Astrocyte (in vitro differentiated cells and primary cell): ENCODE measurements at places on chromosomes 16 and 17. TPM values are rescaled to one million over a fixed set of nuclear protein-coding genes. Genes with fewer than 3 reads are reported as not detected.

RHBDL1 gene
- 4.0 and 4.9 TPM in 2 replicates for total RNA-seq

SMIM36 gene
- not detected in 2 replicates for total RNA-seq

CBX2 gene
- 3.9 and 6.7 TPM in 2 replicates for total RNA-seq

NOG gene
- 19.9 and 23.0 TPM in 2 replicates for total RNA-seq

CSH1 gene
- 8.9 and 15.5 TPM in 2 replicates for total RNA-seq

DNA sequence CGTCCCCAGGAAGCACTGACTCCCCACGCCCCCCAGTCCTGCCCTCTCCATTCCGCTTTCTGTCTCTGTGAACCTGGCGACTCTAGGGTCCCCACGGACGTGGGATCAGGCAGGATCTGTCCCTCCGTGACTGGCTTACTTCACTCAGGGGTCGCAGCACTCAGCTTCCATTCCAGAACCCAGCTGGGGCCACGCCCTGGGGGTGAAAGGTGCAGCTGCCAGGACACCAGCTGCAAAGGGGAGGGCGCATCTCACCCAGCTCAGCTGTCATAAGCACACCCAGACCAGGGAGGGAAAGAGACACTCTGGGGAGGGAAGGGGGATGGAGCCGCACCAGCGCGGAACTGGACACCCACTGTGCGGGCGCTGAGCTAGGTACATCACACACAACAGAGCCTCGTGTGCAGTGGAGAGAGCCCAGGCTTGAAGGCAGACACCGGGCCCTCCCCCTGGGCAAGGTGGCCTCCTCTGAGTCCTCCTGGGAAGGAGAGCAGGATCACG is 18.5 kb upstream of the HEXD start:
- peaks cover 3% of the 10 kb centered on the region for H3K36me3 ChIP-seq
- DNase-seq, result no peak
- H3K27ac ChIP-seq, result no peak overlapping the region
- no peak overlapping the region for H3K4me3 ChIP-seq

- no peaks in the 10 kb centered on the region for H3K36me3 ChIP-seq
- H3K27me3 ChIP-seq, result no peaks in the 10 kb centered on the region
- no peak for DNase-seq
These were observed 25.4 kb downstream of the ZFHX3 start for GRCh38 chr16:73022534-73022933.

DNA sequence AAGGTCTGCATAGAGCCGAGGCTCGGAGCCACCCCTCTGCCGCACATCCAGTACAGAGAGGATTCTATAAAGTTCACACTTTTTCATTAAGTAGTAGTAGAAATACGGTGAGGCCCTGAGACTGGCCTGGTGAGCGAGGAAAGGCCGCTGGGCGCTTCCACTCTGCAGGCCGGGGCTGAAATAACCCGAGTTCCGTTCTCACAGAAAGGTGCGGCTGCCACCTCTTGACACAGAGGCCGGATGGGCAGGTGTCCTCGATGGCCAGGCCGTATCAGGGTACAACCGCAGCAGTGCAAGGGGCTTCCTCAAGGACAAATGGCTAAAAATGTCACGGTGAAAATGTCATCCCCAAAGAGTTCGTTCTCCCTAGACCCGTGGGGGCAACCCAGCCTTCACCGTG is 770 bp upstream of the PCYT2 start:
- H3K36me3 ChIP-seq, result peaks cover 6% of the 10 kb centered on the region
- H3K4me3 ChIP-seq, result no peak overlapping the region
- peaks cover 15% of the 10 kb centered on the region for H3K4me1 ChIP-seq
- no peak for DNase-seq
- H3K27ac ChIP-seq, result no peak overlapping the region

DNA sequence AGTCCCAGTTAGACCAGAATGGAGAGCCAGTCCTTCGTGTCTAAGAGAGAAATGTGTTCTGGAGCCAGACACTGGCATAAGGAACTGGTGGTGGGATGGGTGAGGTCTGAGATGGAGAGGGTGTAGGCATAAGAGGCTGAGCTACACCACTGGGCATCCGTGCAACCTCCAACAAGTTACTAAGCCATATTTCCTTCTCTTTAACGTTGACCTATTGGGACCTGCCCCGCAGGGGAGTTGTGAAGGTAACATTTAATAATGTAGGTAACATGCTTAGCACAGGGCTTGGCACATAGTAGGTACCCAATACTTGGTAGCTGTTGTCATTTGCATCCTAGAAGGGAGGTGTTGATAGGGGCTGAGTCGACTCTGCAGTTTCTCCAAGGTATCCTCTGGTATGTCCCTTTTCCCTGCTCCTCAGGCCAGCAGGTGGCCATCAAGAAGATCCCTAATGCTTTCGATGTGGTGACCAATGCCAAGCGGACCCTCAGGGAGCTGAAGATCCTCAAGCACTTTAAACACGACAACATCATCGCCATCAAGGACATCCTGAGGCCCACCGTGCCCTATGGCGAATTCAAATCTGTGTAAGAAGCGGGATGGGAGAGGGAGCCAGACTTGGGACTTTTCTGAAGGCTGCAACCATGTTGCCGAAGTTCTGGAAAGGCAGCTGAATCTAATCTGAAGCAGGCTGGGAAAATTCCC is 1.2 kb downstream of the MAPK7 start:
- peaks cover 21% of the 10 kb centered on the region for H3K36me3 ChIP-seq
- peak overlapping the region; percentile 75 for H3K4me3 ChIP-seq
- DNase-seq, result no peak
- peaks cover 13% of the 10 kb centered on the region for H3K4me1 ChIP-seq
- H3K27ac ChIP-seq, result no peak overlapping the region

DNA sequence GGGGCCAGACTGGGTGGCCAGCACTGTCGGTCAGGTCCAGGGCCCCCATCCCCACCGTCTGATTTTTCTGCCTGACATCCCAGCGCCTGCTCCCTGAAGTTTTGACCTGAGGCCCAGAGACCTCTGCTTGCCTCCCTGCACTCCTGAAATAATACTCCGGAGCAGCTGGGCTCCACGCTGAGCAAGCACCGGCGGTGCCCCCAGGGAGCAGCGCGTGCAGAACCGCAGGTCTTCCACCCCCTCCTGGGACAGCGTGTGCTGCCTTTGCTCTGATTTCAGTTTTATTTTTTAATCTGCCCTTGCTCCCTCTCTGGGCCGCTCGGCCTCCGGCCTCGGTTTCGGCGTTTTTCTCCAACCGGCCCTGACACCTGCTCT is 132.4 kb upstream of the GSE1 start:
- H3K4me3 ChIP-seq, result no peak overlapping the region
- H3K4me1 ChIP-seq, result no peaks in the 10 kb centered on the region
- no peaks in the 10 kb centered on the region for H3K27me3 ChIP-seq
- H3K36me3 ChIP-seq, result no peaks in the 10 kb centered on the region

DNA sequence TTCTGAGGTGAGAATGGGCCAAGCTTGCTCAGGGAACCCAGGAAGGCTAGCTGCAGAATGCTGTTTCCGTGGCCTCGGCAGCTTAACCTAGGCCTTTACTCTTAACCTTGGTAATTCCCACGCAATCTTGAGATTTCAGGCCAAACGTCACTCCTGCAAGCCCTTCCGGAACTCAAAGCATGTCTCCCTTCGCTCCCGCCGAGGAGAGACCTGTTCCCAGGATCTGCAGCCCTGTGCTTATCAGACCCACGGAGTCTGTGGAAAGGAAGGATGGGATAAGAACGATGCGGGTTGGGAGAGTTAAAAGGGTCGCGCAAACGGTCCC is 524 bp upstream of the ZFP3 start:
- H3K27ac ChIP-seq, result no peak overlapping the region
- H3K4me1 ChIP-seq, result no peaks in the 10 kb centered on the region
- no peak for DNase-seq
- H3K4me3 ChIP-seq, result peak overlapping the region; percentile 69

DNA sequence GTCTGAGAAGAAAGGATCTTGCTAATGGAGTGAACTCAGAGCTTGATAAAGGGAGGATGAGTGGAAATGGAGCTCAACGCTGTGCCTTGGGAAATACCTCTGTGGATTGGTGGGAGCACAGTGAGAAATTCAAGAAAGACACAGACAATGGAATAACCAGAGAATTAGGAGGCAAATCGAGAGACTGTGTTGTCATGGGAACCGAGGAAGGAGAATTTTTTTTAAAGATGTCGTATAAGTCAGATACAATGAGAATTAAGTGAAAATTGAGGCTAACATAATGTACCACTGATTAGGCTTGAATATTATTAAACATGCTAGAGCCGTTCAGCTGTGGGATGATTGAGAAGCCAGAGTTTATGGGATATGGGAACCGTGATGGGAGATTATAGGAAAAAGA is 134.2 kb downstream of the PRKCA start:
- no peaks in the 10 kb centered on the region for H3K36me3 ChIP-seq
- no peak overlapping the region for H3K4me3 ChIP-seq
- H3K27me3 ChIP-seq, result no peaks in the 10 kb centered on the region
- H3K27ac ChIP-seq, result no peak overlapping the region
- H3K4me1 ChIP-seq, result peaks cover 13% of the 10 kb centered on the region

GRCh38 chr16:48408688-48409087 is 23.5 kb upstream of the SIAH1 start:
- H3K36me3 ChIP-seq, result no peaks in the 10 kb centered on the region
- peaks cover 2% of the 10 kb centered on the region for H3K27me3 ChIP-seq
- H3K4me1 ChIP-seq, result peaks cover 19% of the 10 kb centered on the region
- H3K4me3 ChIP-seq, result no peak overlapping the region
- no peak overlapping the region for H3K27ac ChIP-seq

DNA sequence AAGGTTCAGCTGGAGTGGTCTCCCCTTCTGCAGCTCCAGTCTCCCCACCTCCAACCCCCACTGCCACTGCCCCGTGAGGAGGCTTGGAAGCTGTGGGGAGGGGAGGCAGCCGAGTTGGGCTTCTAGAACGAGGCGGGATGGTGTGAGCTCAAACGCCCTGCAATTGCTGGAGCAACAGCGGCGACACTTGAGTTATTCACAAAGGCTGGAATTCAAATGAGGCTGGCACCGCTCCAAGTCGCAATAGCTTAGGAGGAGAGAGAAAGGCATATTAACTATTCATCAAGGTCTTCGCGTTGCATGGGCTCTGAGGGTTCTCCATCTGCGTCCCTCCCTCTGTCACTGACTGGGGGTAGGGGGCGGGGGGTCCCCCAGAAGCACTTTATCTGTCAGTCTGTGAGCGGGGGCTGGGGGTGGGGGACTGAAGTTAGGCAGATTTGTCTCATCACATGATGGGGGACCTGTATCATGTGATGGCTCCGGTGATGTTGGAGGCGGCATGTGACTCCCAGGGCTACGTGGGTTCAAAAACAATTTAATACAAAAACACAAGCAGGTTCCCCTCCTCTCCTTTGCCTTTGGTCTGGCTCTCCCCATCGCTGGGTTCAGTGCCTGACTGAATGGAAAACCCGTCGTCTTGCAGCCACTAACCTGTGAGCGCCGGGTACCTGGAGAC is 70.5 kb downstream of the RBBP6 start:
- H3K36me3 ChIP-seq, result no peaks in the 10 kb centered on the region
- H3K4me3 ChIP-seq, result peak overlapping the region; percentile 51
- DNase-seq, result peak; percentile 51
- H3K27ac ChIP-seq, result no peak overlapping the region
- peaks cover 7% of the 10 kb centered on the region for H3K27me3 ChIP-seq

DNA sequence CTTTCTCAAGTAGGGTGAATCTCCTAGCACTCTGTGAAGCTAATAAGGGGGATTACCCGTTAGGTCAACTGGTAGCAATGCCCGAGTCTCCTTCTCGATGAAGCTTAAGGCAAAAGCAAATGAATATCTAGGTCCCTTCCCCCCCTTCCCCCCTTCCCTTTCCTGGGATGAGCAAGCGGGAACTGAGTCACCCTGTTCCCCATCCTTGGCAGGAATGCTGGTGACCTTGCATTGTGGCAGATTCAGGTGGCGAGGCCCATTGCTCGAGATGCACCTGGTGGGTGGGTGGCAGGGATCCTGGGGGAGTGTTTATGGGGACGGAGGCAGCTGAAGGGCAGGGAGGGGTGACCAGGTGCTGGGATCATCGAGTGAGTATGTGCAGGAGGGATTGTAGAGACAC is 7.1 kb downstream of the NXPH3 start:
- no peak for DNase-seq
- peaks cover 4% of the 10 kb centered on the region for H3K27me3 ChIP-seq
- H3K36me3 ChIP-seq, result no peaks in the 10 kb centered on the region
- H3K4me3 ChIP-seq, result no peak overlapping the region

GRCh38 chr16:49200223-49200820 is 81.3 kb downstream of the CBLN1 start:
- H3K27me3 ChIP-seq, result no peaks in the 10 kb centered on the region
- no peaks in the 10 kb centered on the region for H3K36me3 ChIP-seq
- H3K4me3 ChIP-seq, result no peak overlapping the region
- no peaks in the 10 kb centered on the region for H3K4me1 ChIP-seq

DNA sequence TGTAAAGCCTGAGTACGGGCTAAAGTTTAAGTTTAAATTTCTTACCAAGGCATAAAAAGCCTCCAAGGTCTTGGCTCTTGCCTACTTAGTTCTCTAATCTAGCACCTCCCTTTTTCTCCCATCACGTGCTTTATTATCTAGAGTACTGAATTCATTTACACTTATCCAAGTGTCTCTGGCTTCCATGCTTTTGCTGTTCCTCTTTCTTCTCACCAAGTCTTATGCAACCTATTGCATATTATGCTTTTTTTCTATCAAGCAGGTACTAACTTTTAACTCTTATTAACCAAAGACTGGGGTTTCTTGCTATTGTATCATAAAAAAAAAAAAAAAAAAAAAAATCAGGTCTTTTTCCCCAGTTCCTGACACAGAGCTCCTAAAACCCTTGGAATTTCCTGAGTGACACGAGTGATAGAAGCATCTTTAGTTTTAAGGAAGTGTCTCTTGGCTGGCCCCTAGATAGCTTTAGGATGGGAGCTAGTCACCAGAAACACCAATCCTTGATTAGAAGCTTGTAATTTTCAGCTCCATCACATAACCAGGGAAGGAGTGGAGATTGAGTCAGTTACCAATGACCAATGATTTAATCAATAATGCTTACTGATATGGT is 44.9 kb downstream of the SSH2 start:
- H3K36me3 ChIP-seq, result no peaks in the 10 kb centered on the region
- no peak overlapping the region for H3K27ac ChIP-seq
- no peak overlapping the region for H3K4me3 ChIP-seq
- no peaks in the 10 kb centered on the region for H3K27me3 ChIP-seq
- no peak for DNase-seq
- H3K4me1 ChIP-seq, result no peaks in the 10 kb centered on the region

GRCh38 chr17:34861864-34862263 is 99.4 kb downstream of the CCT6B start:
- H3K4me3 ChIP-seq, result no peak overlapping the region
- no peak for DNase-seq
- no peaks in the 10 kb centered on the region for H3K27me3 ChIP-seq
- H3K4me1 ChIP-seq, result no peaks in the 10 kb centered on the region
- H3K27ac ChIP-seq, result no peak overlapping the region
- H3K36me3 ChIP-seq, result no peaks in the 10 kb centered on the region

DNA sequence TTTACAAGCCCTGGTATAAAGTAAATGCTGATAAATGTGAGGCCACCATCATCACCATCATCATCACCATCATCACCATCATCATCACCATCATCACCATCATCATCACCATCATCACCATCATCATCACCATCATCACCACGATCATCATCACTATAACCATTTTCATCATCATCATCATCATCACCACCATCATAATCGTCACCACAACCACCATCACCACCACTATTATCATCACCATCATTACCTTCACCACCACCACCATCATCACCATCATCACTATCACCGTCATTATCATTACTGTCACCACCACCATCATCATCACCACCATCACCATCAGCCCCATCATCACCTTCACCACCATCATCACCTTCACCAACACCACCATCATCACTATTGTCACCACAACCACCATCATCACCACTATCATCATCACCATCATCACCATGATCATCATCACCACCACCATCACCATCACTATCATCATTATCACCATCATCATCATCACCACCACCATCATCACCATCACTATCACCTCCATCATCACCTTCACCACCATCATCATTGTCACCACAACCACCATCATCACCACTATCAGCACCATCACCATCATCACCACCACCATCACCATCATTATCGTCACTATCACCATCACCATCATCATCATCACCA is 16.6 kb upstream of the ZNF469 start:
- H3K36me3 ChIP-seq, result no peaks in the 10 kb centered on the region
- peaks cover 16% of the 10 kb centered on the region for H3K27me3 ChIP-seq
- no peak for DNase-seq
- H3K4me3 ChIP-seq, result no peak overlapping the region
